Stimulated activated CD8-positive, alpha-beta memory T cell treated with anti-CD3 and anti-CD28 coated beads, Interleukin-4, amount 100 ng/mL, for 1 hour (primary cell): ENCODE measurements at places on chromosomes 6 and 20.

DNA sequence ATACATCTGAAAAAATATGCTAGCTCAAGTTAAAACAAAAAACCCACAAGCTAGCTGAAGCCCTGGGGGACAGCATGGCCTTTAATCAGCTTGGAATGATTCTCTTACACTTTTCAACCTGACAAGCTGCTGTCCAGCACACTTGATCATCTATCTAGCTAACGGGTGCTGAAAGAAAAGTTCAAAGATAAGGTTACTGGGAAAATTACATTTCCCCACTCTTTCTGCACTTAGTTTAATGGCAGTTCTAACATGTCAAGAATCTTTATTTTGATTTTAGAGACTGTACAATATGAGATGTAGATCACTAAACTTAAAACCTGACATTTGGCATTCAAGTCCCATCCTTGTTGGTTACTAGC is 53.4 kb downstream of the STK4 start:
- DNase-seq: no peak

GRCh38 chr6:141965016-141965545 is 167.6 kb upstream of the GJE1 start:
- DNase-seq: no peak

- no peak for DNase-seq
These were observed 209.5 kb upstream of the SMLR1 start for GRCh38 chr6:130617658-130618057.

DNA sequence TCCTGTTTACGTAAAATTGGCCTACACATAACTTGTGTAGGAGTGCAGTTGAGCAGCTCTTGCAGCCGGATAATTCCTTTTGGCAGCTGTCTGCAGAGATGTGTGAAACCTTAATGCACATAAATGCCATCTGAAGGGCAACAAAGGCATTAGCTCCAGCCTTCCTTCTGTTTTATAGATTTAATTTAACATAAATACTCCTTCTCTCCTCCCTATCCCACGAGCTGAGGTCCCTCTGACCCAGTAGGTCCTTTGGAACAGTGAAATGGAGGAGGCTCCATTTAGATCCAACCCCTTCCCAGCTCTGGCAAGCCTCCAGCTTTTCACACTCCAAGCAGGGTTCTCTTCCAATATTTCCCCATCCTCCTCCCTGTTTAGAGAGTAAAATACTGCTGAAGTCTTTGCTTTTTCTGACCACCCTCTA is 6.5 kb downstream of the PLEKHG1 start:
- DNase-seq: no peak

GRCh38 chr6:87754828-87755227 is 52.8 kb upstream of the AKIRIN2 start:
- no peak for DNase-seq
